ENCODE measurements at places on chromosomes 2 and 18.
A peak's percentile ranks its signal among the peaks of the same experiment; 100 is the strongest.

GRCh38 chr18:45517181-45517741 is 98.0 kb upstream of the SLC14A2 start:
- DNase-seq = no peak

GRCh38 chr2:74924463-74925265 is 33.8 kb upstream of the POLE4 start:
- no peak for DNase-seq

- DNase-seq = peak; percentile 68
Observed at GRCh38 chr18:62717169-62717924, 2.0 kb downstream of the PHLPP1 start.

GRCh38 chr2:237743561-237744269 is 54.9 kb upstream of the RBM44 start:
- DNase-seq = no peak

- no peak for DNase-seq
Observed at GRCh38 chr2:2530334-2530733, 199.3 kb upstream of the MYT1L start.

DNA sequence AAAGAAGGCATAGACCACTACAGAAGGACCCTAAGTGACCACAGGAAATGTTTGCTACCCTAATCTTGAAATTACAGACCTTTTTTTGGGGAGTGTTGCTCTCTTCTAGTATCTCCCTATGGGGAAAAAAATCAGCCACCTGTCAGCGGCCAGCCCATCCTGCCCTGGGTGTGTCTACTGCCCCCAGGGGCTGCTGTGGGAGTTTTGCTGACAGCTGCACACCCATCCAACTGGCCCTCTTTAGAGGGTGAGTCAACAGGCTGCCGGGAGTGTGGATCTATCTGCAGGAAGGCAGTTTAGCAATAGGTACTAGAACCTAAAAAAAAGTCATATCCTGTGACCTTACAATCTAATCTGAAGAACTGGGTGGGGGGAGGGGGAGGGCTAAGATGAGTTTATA is 796 bp upstream of the DYSF start:
- peak; percentile 74 for DNase-seq

- no peak for DNase-seq
Observed at GRCh38 chr18:62085756-62086155, 101.1 kb downstream of the PIGN start.

- DNase-seq = no peak
Observed at GRCh38 chr2:47485751-47486300, 82.9 kb downstream of the MSH2 start.

DNA sequence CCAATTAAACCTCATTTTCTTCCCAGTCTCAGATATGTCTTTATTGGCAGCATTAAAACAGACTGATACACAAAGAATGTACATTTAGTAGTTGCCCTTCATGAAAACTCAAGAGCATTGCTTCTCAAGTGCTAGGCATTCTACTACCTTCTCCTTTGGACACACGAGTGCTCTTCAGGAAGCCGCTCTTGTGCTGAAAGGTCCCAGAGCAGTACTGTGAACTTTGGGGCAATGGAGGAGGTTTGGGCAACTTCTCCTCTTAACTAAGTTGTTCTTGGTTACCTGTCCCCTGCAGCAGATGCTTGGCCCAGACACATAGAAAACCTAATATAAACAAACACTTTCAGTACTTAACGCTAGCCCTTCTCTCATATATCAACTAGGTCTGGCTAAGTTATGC is 362.8 kb downstream of the DPP10 start:
- no peak for DNase-seq

DNA sequence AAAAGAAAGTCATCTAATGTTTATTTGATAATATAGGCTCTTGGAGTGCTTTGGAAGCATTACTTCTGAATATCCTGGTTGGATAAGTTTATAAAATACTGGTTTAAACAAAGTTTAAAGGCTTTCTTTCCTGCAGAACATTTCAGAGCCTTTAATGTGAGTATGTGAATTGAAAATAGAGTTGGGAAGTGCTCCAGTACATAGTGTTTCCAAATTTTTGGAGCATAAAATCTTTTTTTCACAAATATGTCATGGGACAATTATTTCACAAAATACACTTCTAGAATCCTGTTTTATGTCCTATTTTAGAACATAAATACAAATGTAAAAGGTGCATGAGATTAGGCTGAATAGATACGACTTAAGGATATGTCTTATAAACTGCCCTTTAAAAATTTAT is 158.9 kb upstream of the HNRNPA3 start:
- DNase-seq = no peak

DNA sequence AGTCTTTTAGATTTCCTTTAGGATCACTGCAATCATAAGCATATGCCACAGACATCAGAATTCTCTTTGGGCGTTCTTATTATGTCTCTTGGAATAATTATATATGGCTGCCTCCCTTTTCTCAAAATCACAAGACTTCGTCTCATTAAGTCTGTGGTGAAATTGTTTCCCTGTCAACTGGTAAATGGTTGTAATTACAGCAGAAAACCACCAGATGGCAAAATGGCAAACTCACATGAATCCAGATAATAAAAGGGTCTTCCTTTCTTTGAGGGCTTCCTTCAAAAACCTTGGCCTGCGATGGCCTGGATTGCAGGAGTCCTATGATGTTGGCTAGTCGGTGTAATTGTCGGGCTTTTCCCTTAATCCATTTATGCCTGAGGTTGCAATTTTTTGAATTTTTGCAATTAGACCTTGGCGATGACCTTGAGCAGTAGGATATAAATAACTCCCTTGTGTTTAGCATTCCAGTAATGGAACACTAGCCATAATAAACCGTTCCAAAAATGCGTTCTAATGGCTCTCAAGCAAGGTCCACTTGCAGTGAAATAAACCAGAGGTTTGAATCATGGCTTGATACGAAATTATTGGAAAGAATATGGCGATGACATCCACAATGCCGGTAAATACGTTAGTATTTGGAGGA is 656.4 kb downstream of the MBD2 start:
- DNase-seq = peak; percentile 51

Data from KBM-7 (cell line).